ENCODE measurements at places on chromosomes 1 and 21.

DNA sequence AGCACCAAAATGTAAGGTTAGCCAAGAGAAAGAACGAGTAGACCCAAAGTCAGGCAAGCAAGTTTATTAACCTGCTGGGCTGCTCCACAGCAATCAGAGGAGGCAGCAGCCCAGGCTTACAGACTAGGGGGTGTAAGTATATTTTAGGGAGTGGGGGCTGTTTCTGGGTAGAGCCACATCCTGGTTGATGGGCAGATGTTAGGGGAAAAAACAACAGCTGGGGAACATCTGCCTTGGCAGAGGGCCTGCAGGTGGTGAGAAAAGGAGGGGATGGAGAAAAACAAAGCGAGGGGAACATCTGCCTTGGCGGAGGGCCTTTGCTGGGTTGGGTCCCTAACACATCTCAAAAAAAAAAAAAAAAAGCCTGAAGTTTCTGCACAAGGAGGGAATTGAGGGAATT, 9.7 kb upstream of the ZBTB48 start:
- no peak for DNase-seq

GRCh38 chr1:7501084-7501491, 270.0 kb upstream of the VAMP3 start:
- DNase-seq, result no peak

GRCh38 chr1:48025076-48025475, 27.9 kb upstream of the TRABD2B start:
- no peak for DNase-seq

DNA sequence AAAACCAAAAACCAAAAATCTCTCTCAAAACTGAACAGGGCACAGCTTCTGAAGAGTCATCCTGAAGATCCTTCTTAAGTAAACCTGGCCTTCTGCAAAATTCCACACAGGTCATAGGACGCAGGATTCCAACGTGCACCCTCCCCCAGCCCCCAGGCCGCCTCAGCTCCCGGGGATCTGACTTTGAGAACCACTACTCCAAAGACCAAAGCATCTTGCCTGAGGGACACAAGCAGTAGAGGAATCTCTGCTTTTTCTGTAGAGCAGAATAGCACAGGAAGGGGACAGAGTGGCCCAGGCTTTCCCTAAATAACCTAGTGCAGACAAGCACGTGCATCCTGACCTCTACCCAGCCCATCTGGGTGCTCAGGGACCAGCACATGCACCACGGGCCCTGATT, 104.8 kb upstream of the VAMP3 start:
- no peak for DNase-seq

GRCh38 chr1:33473900-33474299, 1.5 kb downstream of the ZSCAN20 start:
- DNase-seq, result no peak

DNA sequence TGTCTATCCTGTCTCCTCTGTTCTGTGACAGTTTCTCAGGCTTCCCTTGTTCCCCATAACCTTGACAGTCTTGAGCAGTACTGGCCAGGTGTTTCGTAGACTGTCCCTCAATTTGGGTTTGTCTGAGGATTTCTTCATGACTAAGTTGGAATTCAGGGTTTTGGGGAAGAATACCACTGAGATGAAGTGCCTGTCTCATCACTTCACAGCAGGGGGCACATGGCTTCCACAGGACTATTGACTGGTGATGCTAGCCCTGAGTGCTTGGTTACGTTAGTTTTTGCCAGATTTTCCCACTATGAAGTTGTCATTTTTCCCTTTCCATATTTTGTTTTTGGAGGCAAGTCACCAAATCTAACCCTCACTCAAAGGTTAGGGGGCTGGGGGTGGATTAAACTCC, 45.7 kb downstream of the CDCP2 start:
- DNase-seq, result no peak

DNA sequence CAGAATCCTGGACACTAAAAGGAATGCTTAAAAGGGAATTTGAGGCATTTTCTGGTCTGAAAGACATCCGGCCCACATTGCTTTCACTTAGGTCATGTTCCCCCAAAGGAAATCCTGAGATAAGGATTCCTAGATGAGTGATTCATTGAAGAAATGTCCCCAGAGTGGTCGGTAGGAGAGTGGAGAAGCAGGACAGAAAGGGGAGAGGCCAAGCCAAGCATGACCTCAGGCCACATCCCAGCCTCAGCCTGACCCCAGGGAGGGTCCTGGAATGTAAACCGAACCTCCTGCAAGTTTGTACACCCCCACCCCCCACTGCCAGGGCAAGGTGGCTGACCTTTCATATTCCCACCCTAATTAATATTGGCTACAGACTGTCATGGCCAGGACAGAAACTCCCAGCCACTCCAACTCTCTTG, 16.6 kb downstream of the HIVEP3 start:
- no peak for DNase-seq

- no peak for DNase-seq
These were observed 25.8 kb upstream of the DENND1B start for GRCh38 chr1:197801111-197801482.

GRCh38 chr1:207941665-207942064, 30.7 kb upstream of the CD34 start:
- peak; percentile 41 for DNase-seq

DNA sequence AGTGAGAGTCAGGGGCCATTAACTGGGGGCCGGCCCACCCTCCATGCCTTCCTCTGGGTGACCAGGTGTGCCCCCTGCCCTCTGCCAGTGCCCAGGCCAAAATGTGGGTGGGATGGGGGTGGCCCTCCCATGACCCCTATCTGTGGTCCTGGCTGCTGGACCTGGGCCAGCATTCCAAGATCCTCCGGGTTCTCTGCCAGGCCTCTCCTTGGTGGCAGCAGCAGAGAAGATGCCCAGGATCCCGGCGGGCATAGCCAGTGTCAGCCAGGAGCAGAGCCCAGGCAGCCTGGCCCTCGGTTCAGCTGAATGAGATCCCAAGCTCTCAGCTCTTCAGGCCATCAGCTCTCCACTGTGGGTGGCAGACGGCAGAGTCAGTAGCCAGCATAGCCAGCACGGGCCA, 31.3 kb upstream of the ACTRT2 start:
- peak; percentile 37 for DNase-seq

GRCh38 chr21:32459972-32460371, 47.5 kb downstream of the EVA1C start:
- DNase-seq, result no peak

DNA sequence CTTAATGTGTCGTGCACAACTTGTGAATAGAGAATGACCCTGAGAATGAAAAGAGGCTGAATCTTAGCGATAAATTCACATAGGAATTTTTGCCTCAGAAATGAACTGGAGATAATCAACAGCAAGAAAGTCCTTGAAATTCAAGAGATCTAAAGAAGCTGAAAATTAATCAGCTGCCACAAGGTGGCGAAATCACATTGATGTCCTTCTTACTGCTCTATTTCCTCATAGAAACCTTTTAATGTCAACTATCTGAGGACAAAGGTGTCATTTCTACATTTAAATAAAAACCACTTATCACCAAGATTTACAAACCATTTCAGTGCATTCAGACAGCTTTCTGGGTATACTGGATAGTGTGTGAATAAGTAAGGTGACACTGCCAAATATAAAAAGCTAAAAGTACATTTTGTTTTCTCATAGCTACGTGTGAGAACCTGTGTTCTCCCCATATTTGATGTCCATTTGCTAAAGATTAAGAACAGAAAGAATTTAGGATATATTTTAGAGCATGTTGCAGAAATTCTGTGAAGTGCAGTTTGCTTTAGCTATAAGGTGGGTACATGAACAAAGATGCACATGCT, 485.3 kb upstream of the PTBP2 start:
- no peak for DNase-seq

Data from mucosa of descending colon (tissue), 3 donors.